Stimulated activated CD4-positive, alpha-beta T cell treated with anti-CD3 and anti-CD28 coated beads, Interleukin-12 subunit alpha, Interleukin-12 subunit beta, amount 100 ng/mL, for 4 hours (primary cell): ENCODE measurements at places on chromosomes 13 and 19.

GRCh38 chr13:67651908-67652465, 421.9 kb upstream of the PCDH9 start:
- no peak for DNase-seq

GRCh38 chr13:106650690-106651205, 82.8 kb upstream of the ARGLU1 start:
- DNase-seq: no peak

- DNase-seq: no peak
These were observed 109.2 kb downstream of the ESD start for GRCh38 chr13:46687810-46688209.

DNA sequence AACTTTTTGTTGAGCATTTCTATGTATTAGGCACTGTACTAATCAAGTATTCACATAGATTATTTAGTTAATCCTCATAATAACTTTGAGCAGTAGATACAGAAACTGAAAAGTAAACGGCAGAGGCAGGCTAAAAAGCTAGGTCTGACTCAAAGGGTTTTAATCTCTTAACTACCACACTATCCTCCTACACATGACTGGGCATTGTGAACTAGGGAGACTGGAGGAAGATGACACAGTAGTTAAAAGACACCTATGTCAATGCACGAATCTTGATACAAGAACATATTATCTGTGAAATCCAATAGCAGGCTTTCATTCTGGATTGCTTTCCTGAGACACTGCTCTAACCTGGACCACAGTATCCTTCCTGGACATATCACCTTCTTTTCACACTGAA, 36.3 kb downstream of the MICU2 start:
- DNase-seq: no peak

- DNase-seq: peak; percentile 34
These were observed at the start of gene NOVA2 for GRCh38 chr19:45973553-45974338. TSS of gene NOVA2 (minus strand) at chr19:45973865. CDS start at chr19:45973351, 514 bp downstream.
